ENCODE measurements at places on chromosomes 12 and 14. TPM values are rescaled to one million over a fixed set of nuclear protein-coding genes. Genes with fewer than 3 reads are reported as not detected.

LRRC74A gene
- polyA plus RNA-seq = not detected

DPPA3 gene
- polyA plus RNA-seq = not detected

GRCh38 chr12:104521731-104522130 lies 65.0 kb downstream of the CHST11 start:
- DNase-seq = no peak
- H3K4me3 ChIP-seq = no peak overlapping the region

GRCh38 chr12:121718653-121719239 lies 6.2 kb downstream of the TMEM120B start:
- no peaks in the 10 kb centered on the region for H3K27me3 ChIP-seq
- DNase-seq = no peak
- no peak overlapping the region for H3K27ac ChIP-seq
- no peak overlapping the region for H3K4me3 ChIP-seq
- H3K4me1 ChIP-seq = peaks cover 5% of the 10 kb centered on the region
- peaks cover 3% of the 10 kb centered on the region for H3K36me3 ChIP-seq

TAS2R8 gene
- not detected for polyA plus RNA-seq

- H3K36me3 ChIP-seq = no peaks in the 10 kb centered on the region
- H3K27me3 ChIP-seq = no peaks in the 10 kb centered on the region
- no peak for DNase-seq
- H3K27ac ChIP-seq = no peak overlapping the region
Measured at GRCh38 chr12:119949145-119949544, 39.9 kb upstream of the BICDL1 start.

- no peak for DNase-seq
- H3K27ac ChIP-seq = peak overlapping the region; percentile 37
- peaks cover 8% of the 10 kb centered on the region for H3K4me1 ChIP-seq
Measured at GRCh38 chr14:99662846-99663245, 17.9 kb downstream of the HHIPL1 start.

CLEC14A gene
- polyA plus RNA-seq = not detected

- peaks cover 9% of the 10 kb centered on the region for H3K27me3 ChIP-seq
- H3K27ac ChIP-seq = no peak overlapping the region
- H3K36me3 ChIP-seq = peaks cover 9% of the 10 kb centered on the region
- no peak for DNase-seq
- no peak overlapping the region for H3K4me3 ChIP-seq
Measured at GRCh38 chr12:128734371-128734770, 89.4 kb downstream of the SLC15A4 start.

- DNase-seq = no peak
- no peak overlapping the region for H3K4me3 ChIP-seq
- no peaks in the 10 kb centered on the region for H3K27me3 ChIP-seq
- H3K4me1 ChIP-seq = no peaks in the 10 kb centered on the region
- no peaks in the 10 kb centered on the region for H3K36me3 ChIP-seq
Measured at GRCh38 chr12:100845095-100845494, 50.5 kb downstream of the ANO4 start.

DNA sequence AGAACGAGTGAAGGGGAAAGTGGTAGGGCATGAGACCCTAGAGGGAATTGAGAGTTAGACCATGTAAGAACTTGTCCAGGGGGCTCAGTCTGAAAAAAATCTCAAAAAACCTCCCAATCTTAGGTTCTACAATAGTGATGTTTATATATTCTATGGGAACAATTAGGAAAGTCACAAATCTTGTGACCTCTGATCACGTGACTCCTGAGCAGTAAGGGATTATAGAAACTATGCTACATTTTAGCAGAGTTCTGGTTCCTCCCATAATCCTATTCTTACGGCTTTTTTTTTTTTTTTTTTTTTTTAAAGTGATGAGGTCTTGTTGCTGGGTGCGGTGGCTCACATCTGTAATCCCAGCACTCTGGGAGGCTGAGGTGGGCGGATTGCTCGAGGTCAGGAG lies 5.8 kb downstream of the ADCK1 start:
- no peak for DNase-seq
- H3K36me3 ChIP-seq = no peaks in the 10 kb centered on the region
- no peak overlapping the region for H3K4me3 ChIP-seq
- H3K27ac ChIP-seq = no peak overlapping the region
- no peaks in the 10 kb centered on the region for H3K27me3 ChIP-seq

DNA sequence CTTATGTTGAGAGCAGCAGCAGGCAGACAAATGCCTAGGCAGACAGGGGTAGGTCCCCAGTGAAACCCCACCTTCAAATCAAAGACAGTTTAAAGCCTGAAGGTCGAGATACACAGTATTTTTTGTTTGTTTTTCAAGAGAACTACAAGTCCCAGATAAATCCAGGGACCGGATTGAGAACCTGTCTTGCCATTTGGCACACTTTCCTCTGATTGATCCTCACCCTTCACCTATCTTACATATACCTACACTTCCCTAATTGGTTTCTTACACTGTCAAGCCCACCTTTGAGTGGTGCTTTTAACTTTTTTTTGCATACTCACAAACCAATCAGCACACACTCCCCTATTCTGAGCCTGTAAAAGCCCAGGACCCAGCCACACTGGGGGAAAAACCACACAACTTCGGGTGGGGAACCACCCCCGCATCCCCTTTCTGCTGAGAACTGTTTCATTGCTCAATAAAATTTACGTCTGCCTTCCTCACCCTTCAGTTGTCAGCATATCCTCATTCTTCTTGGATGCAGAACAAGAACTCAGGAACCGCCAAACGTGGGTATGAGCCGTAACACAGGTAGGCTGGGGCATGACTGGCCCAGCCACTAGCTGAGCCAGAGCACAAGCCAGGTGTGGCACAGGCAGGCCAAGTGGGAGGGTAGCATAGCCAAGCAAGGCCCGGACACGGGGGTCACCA lies 11.1 kb downstream of the DICER1 start:
- peak overlapping the region; percentile 19 for H3K4me3 ChIP-seq
- H3K36me3 ChIP-seq = peaks cover 16% of the 10 kb centered on the region
- no peak for DNase-seq
- peaks cover 35% of the 10 kb centered on the region for H3K4me1 ChIP-seq
- no peaks in the 10 kb centered on the region for H3K27me3 ChIP-seq
- no peak overlapping the region for H3K27ac ChIP-seq

DNA sequence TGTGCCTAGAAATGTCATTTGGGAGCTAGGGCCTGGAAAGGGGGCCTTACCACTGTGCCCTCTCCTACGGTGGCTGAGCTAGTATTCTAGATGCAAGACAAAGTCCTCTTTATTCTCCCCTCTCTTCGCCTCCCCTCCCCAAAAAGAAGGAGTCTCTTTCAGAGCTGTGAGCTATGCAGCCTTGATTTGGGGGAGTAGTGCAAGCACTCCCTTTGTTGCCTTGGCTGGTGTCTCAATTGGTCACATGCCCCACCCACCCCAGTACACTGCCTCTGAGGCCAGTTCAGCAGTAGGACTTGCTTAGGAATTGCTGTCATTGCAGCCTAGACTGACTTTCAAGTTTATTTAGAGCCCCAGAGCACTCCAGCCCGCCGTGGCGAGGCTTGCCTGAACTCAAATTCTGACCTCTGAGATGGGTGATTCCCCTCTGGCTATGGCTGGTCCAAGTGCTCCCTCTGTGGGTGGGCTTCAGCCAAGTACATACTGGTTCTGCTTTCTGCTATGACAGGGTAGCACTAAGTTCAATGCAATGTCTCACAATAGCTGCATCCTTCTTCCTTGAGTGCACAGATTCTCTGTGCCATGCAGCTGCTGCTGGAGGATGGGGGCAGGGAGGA lies 37.0 kb upstream of the FBXO33 start:
- no peaks in the 10 kb centered on the region for H3K4me1 ChIP-seq
- DNase-seq = no peak
- peaks cover 34% of the 10 kb centered on the region for H3K36me3 ChIP-seq
- no peak overlapping the region for H3K4me3 ChIP-seq

Measured in naive thymus-derived CD8-positive, alpha-beta T cell (primary cell).